K562 (cell line): ENCODE measurements at places on chromosomes 11 and 22. TPM values are rescaled to one million over a fixed set of nuclear protein-coding genes. Genes with fewer than 3 reads are reported as not detected.

DNA sequence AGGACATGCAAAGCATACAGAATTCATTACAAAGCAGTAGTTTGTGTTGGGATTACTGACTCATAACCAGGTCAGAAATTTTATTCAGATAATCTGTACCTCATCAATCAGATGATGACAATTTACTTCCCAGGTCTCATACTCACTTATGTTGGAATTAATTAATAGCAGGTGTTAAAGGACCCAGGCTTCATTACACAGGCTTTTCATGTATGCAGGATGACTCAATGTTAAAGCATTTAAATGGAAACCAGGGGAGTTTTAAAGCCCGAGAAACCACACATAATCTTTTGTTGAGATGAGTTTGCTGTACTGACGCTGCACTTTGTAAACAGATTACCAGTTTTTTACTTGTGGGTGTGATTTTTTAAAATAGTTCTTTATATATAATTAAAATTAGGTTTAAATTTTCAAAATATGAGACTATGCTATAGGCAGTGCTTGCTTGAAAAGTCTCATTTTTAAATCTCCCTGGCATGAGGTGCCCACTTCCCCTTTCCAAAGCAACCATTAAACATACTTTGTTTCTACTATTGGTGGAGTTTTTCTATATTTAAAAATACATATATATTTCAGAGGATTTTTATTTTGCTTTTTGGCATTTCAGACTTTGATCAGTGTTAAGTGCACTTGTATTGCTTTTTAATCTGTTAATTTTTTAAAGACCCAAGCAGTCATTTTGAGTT is 41.0 kb downstream of the CEP57 start:
- no peak for DNase-seq

- no peak for DNase-seq
These were observed 6.5 kb downstream of the NNMT start for GRCh38 chr11:114302663-114303062.

GRCh38 chr11:3152471-3153110 is 12.5 kb downstream of the OSBPL5 start:
- DNase-seq: no peak

- DNase-seq: no peak
These were observed 37.0 kb downstream of the OSBP2 start for GRCh38 chr22:30731658-30732057.

FERMT3 gene
- 249 and 275 TPM in 2 replicates for total RNA-seq

OR51E2 gene
- not detected in 2 replicates for total RNA-seq

SGSM1 gene
- not detected in 2 replicates for total RNA-seq

TAGLN gene
- 3.5 and 3.6 TPM in 2 replicates for total RNA-seq

APOBEC3C gene
- total RNA-seq: 90.1 and 90.9 TPM in 2 replicates
